PC-3 (cell line): ENCODE measurements at places on chromosomes 12 and 14.
A peak's percentile ranks its signal among the peaks of the same experiment; 100 is the strongest.

DNA sequence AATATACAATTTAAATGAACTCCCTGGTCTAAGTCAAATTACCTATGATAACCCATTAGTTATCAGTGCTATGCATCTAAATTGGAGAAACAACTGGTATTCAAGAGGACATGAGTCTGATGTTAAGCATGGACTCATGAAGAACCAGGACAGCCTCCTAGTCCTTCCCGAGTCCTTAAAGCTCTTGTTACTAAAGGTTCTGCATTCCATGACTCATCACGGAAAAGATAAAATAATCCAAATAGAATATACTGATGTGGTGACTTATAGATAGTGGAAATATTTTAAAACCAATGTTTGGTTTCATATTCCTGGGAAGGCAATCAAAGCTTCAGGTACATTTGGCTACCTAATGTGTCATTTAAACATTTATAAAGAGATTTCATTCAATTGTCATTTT lies 117.2 kb upstream of the PMCH start:
- no peak for DNase-seq

GRCh38 chr14:69701857-69702256 lies 65.1 kb upstream of the SRSF5 start:
- no peak for DNase-seq

- no peak for DNase-seq
These were observed 8.0 kb upstream of the SCFD1 start for GRCh38 chr14:30614155-30614554.

GRCh38 chr12:113347-113746 lies 46.8 kb downstream of the IQSEC3 start:
- DNase-seq: peak; percentile 63

DNA sequence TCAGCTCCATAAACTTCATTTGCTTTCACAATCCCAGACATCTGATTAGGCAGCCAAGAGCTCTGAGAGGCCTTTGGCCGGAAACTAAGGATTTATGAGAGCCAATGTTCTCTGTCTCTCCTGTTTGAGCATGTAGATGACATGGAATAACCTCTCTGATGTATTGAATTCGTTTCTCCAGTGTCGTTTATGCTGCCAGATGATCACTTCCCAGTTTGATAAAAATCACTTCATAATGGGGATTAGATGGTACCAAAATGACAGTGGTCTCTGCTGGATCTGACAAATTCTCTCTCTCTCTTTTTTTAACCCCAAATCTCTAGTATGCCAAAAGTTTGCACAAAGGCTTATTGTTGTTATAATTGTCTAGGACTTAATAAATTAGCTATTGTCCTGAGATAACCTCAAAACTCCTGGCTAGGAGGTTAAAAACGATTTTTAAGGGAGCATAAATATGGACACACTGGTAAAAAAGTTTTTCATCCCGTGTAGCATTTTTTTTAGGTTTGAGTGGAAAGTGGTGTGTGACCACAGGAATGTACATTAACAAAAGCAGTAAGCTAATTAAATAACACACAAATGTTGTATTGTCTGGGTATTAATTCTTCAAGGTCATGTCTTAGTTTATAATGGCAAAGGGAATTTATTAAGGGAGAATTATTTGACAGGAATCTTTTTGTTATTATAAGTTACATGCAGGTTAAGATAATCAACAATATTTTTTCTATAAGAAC lies 82.6 kb upstream of the USP44 start:
- DNase-seq: no peak

- peak; percentile 87 for DNase-seq
These were observed 20.1 kb downstream of the CGRRF1 start for GRCh38 chr14:54529811-54530210.

DNA sequence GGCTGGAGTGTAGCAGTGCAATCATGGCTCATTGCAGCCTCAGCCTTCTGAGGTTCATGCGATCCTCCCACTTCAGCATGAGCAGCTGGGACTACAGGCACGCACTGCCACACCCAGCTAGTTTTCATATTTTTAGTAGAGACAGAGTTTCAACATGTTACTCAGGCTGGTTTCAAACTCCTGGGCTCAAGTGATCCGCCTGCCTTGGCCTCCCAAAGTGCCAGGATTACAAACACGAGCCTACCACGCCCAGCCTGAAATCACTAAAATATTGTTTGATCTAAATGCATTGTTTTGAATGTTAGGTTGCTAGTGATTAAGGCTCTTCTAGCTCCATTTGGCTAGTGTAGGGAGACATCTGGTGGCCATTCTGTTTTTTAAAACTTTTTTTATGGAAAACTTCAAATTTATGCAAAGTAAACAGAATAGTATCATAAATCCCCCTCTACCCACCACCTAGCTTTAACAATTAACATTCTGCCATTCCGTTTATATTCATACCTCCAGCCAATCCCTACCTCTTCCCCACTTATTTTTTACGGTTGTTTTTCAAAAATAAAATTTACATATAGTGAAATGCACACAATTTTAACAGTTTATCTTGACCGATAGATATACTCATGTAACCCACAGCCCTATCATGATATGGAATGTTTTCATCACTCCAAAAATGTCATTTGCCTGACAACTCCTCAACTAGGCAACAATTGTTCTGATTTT lies 37.8 kb downstream of the MYO1H start:
- peak; percentile 81 for DNase-seq

DNA sequence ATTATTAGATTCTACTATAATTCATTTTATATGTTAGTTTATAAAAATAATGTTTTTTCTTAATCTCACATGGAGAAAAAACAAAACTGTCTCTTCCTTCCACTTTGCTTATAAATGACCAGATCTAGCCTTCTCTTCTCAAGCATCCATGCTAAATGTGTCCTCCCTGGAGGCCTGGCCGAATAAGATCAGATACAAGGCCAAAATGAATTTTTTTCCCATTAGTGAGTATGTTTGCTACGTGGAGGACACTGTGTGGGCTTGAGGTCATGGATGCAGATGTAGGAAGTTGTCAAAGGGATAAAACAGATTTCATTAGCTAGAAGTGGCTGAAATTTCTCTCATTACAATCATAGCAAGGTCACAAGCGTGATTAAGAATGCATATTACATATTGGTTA lies 1244.9 kb upstream of the SEL1L start:
- no peak for DNase-seq

DNA sequence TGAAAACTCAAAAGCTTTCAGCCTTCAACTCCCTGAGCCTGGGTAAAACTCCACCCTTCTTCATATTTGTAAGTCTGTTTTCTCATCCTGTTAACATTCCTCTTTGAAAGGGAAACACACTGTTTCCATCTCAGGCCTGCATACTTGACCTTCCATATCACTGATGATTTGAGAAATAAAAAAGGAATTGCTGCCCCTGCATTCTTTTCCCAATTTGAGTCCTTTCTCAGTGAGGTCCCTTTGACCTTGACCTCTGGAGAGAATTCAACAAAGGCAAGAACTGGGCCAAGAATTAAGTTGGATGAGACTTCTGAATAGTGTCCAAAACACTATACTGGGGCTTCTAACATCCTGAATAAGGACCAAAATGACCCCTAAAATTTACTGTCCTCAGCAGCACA lies 108.0 kb downstream of the AEBP2 start:
- no peak for DNase-seq

DNA sequence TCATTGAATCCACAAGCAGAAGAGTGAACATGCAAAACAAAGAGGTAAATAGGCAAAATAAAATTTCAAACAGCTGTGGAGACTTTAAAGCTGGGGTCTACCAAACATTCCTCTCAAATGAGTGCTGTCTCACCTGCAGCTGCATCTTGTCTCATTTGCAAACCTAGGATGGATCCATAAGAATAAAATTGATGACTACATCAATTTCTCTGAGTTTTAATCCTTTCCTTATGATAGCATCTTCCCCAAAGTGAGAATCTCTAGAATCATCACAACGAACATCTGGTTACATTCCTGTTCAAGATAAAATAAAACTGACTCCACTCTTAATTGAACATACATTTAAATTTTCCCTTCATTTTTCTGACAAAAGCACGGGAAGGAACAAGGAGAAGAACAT lies 18.2 kb downstream of the SSTR1 start:
- DNase-seq: no peak

DNA sequence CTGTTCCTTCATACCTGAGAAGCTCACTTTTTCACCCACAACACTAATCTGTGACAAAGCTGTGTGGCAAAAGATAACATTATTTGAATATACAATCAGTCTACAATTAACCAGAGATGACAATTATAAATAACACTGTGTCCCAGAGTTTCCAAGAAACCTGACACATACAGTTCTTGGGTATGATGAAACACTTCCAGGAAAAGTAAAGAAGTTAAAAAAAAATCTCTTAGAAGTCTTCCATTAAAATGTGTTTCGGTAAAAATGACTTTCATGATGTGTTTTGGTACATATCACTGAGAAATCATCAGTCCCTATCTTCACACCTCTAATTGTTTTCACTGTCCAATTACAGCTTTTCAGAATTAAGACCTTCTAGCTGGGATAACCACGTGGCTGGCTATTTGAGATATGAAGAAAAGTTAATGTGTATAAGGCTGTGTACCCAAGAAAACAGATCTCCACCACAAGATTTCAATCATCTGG lies 390.2 kb downstream of the SOX5 start:
- no peak for DNase-seq
